HEK293T (cell line): ENCODE measurements at places on chromosomes 16 and 17.
A peak's percentile ranks its signal among the peaks of the same experiment; 100 is the strongest.

GRCh38 chr16:28183484-28183883, 28.3 kb downstream of the XPO6 start:
- no peak for DNase-seq

DNA sequence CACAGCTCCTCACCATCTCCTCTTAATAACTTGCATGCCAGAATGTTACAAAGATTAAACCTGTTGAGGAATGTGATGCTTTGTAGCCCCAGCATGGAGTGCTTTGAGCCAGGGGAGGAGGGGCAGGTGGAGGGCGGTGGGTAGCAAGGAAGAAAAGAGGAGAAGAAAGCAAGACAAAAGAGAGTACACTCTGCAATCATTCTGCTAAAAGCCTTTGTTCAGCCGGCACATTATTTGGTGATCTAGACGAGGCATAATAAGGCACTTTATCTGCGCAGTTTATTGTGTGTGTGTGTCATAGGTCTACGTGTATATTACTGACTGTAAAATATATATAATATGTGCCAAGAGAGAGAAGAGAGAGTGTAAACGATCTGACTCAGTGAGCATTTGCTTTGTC, 139.1 kb downstream of the SOX9 start:
- no peak for DNase-seq

DNA sequence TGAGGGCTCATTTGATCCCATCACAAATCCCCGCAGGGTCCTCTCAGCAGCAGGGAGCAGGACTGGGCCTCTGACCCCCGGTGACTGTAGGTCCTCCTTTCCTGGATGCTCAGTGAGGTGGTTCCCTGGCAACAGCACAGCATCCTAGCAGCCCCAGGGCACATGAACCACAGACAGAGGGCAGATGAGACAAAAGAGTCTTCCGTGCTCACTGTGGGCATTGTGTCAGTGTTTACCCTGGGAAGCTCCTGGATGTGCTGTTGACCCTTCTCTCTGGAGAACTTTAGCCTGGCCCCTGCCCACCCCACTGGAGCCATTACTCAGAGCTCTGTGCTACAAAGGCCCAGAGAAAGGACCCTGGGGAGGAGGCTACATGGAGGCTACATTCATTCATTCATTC, 21.7 kb upstream of the TMEM220 start:
- no peak for DNase-seq

GRCh38 chr16:31493506-31494125, 10.7 kb downstream of the SLC5A2 start:
- DNase-seq, result no peak

GRCh38 chr17:79811868-79812352, 15.0 kb upstream of the CBX8 start:
- DNase-seq, result no peak

- no peak for DNase-seq
Observed at GRCh38 chr17:10744501-10745000, 14.7 kb upstream of the TMEM220 start.

DNA sequence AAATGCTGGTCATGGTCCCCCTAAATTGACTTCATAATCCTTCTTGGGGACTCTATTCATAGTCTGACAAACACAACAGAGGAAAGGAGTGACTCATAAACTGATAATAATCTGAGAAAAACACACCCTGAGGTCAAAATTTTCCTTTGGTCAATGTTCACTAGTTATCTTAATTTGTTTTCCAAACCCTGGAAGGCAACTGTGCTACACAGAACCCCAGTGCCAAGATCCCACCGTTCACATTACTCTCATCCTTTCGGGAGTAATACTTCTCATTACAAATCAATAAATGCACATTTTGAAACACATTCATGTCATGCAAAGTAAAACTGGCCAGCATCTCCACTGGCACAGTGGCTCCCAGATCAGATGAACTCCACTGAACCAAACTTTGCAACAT, 23.2 kb downstream of the COIL start:
- no peak for DNase-seq

GRCh38 chr17:64025732-64026294, 5.4 kb upstream of the ICAM2 start:
- DNase-seq, result peak; percentile 93

DNA sequence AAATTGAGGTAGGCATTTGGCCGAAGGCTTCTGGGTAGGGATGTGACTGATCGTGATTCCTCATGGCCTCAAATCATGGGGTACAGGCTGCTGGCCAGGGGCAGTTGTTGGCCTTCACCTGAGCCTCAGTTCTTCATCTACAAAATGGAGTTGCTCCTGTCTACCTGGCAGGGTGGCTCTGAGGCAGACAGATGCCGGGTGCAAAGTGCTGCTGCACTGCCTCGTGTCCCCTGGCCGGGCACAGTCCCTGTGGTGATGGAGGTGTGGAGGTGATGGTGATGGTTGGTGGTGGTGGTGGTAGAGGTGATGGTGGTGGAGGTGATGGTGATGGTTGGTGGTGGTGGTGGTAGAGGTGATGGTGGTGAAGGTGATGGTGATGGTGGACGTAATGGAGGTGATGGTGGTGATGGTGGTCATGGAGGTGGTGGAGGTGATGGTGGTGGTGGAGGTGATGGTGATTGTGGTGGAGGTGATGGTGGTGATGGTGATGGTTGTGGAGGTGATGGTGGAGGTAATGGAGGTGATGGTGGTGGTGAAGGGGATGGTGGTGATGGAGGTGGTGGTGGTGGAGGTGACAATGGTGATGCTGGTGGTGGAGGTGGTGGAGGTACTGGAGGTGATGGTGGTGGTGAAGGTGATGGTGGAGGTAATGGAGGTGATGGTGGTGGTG, 52.6 kb downstream of the RNF213 start:
- DNase-seq, result no peak
